ENCODE measurements at places on chromosomes 3 and 15. TPM values are rescaled to one million over a fixed set of nuclear protein-coding genes. Genes with fewer than 3 reads are reported as not detected.

DNA sequence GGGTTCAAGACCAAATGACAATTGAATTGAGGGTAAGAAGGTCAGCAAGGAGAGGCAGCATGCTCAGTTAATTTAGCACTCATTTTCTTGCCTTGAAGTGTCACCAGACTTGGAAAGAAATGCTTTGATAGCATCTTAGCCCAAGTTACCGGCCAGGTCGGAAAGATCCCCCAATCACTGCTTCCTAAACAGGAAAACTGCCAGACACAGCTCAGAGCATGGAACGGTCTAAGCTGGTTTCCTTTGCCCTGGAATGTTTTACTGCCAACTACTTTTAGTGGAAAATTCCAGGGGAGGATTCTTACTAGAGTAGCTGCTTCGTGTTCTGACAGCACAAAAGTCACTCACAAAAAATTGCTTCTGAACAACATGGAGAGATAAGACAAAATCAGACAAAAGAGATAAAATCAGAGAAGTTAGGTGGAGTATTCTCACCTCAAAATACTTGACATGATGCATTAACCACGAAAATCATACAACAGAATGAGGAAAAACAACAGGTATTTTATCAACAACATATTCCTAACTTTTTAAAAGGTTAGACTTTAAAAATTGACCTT is 65.5 kb downstream of the CCR4 start:
- no peaks in the 10 kb centered on the region for H3K27me3 ChIP-seq
- H3K4me1 ChIP-seq: no peaks in the 10 kb centered on the region
- no peak overlapping the region for H3K4me3 ChIP-seq
- H3K36me3 ChIP-seq: peaks cover 31% of the 10 kb centered on the region
- DNase-seq: no peak

SMCO1 gene
- total RNA-seq: not detected

- H3K36me3 ChIP-seq: no peaks in the 10 kb centered on the region
- no peak overlapping the region for H3K27ac ChIP-seq
- H3K4me3 ChIP-seq: no peak overlapping the region
- no peak for DNase-seq
- no peaks in the 10 kb centered on the region for H3K4me1 ChIP-seq
Observed at GRCh38 chr3:139460529-139460928, 15.8 kb downstream of the RBP2 start.

DNA sequence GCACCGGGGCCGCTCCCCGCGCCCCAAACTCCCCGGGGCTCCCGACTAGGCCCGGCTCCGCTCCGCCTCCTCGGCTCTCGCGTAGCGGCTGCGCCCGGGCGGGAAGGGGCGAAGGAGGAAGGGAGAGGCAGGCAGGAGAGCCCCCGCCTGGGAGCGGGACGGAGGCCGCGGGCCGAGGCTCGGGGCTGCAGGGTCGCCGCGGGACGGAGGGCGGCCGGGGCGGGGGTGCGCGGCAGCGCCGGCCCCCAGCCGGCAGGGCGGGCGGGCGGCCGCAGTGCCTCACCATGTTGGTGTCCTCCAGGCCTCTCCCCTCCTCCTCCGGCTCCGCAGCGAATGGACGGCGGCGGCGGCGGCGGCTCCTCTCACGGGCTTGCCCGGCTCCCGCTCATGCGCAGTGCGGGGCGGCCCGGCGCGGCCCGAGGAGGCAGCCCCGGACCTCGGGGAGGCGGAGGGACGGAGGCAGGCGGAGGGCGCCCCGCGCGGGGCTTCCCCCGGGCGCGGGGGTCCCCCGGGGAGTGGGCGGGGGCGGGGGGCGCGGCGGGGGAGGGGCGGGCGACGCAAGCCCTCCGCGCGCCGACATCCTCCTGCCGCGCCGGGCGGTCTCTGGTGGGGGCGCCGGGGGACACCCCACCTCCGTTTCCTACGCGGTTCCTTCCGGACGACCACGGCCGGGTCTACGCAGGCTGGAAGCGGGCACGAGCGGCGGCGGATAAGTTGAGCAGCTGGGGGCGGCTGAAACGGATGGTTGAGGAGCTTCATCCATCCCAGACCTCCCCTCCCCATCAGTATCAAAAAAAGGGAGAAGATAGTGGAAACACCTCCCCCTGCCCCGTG is at the start of gene DCUN1D1:
TSS of gene DCUN1D1 (minus strand) at position 335 of the 834 bp plus-strand sequence. CDS start at position 286, 49 bp downstream.
- no peaks in the 10 kb centered on the region for H3K27me3 ChIP-seq
- DNase-seq: peak; percentile 95
- peaks cover 13% of the 10 kb centered on the region for H3K4me1 ChIP-seq
- peak within 1 kb of the TSS; percentile 4 for H3K27ac ChIP-seq
- peak within 1 kb of the TSS; percentile 93 for H3K4me3 ChIP-seq

CAND2 gene
- 0.43 TPM for total RNA-seq

DNA sequence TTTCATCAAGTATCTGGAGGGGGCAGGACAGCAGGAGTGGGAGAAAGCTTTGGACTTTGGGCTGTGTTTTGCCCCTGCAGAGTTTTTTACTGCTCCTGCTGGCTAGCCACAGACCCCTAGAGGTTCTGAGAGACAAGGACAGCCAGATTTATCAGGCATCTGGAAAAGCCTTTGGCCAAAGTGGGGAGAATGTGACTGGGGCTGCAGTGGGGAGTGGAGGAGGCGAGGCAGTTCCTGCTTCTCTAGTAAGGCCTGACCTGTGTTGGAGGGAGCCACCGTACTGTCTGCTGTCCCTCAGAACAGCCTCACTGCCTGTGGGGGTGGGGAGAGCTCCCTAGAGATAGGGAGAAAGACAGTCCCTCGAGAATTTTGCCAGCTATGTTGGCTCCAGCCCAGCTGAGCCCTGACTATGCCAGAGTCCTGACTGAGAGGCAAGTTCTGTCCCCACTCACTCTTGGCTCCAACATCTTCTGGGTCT is 2.2 kb downstream of the ALPK3 start:
- H3K27ac ChIP-seq: no peak overlapping the region
- no peaks in the 10 kb centered on the region for H3K36me3 ChIP-seq
- H3K27me3 ChIP-seq: no peaks in the 10 kb centered on the region
- H3K4me1 ChIP-seq: no peaks in the 10 kb centered on the region
- H3K4me3 ChIP-seq: no peak overlapping the region

DNA sequence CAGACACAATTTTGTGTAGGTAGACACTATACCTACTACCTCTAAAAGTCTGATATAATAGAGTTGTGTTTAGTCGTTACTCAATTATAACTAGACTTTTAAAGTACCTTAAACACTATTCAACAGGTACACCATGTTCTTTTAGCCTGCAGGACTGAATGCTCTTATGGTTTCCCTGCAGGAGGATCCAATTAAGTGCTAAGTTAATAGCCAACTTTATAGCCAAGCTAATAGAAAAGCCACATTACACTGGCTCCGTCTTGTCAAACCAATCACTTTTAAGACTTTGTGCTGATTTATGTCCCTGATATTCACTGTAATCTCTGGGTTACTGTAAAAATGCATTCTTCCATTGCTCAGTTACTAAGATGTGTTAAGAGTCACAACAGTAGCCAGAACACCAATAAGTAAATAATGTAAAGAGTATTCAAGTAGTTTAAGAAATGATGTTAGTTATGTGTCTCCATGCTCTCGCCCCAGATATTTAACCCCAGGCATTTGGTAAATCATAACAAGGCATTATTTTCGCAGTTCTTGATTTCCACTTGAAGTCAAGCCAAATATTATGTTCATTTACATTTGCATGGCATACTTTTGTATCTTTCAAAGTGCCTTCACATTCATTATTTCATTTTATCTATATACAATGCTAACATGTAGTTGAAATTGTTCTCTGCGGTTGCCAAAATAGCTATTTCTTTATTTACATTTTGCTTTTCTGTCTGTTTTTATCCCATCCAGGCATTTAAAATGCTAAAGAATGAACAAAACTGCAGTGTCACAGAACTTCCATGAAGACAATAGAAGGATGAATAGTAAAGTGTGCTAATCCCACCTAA is 42.7 kb upstream of the AP4E1 start:
- H3K4me3 ChIP-seq: no peak overlapping the region
- H3K36me3 ChIP-seq: no peaks in the 10 kb centered on the region
- no peaks in the 10 kb centered on the region for H3K4me1 ChIP-seq
- H3K27ac ChIP-seq: no peak overlapping the region
- DNase-seq: no peak

ZNF385D gene
- total RNA-seq: 0.97 TPM

SKIL gene
- total RNA-seq: 39.1 TPM

- no peak for DNase-seq
- 0 out of 2 replicates have a peak, but pooled peaks cover 8% of the 10 kb centered on the region for H3K4me1 ChIP-seq
- H3K4me3 ChIP-seq: 0 out of 2 replicates have a peak overlapping the region, but pooled peaks have one; percentile 66
- H3K27me3 ChIP-seq: no peaks in the 10 kb centered on the region
Observed at GRCh38 chr3:133928136-133928893, 32.6 kb upstream of the RAB6B start.

DNA sequence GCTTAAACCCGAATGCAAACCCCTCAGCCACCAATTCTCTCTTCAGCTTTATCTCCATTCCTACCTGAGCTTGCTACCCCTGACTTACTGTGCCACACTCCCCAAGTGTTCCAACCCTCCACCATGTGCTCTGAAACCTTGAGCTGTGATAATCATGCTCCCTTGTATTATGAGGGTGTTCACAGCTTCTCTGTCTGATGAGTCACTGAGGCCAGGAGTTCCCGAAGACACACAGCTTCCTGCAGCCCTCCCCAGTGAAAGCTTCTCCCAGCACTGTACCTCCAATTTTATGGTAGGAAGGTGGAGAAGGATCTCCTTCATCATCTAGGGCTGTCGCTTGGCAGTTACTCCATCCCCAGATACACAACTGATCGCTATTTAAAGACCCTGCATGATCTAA is 24.9 kb downstream of the STAC start:
- peaks cover 8% of the 10 kb centered on the region for H3K4me1 ChIP-seq
- no peak overlapping the region for H3K4me3 ChIP-seq
- no peak overlapping the region for H3K27ac ChIP-seq
- DNase-seq: peak; percentile 21

RLBP1 gene
- total RNA-seq: not detected

DNA sequence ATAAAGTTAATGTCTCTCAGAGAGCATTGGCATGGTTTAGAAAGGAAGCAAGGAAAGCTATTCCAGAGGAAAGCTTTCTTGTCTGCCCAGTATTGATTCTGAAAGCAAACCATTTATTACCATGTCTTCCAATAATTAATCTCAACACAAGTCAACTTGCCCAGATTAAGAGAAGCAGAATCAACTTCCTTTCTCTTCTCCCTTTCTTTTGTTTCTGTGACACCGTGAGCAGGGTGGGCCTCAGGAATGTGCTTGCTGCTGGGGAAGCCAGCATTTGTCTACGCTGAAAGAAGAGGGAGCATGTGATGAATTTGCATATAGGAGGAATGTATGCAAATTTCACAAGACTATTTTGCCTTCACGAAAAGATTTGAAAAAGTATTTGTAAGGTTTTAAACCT is 368.6 kb upstream of the ROPN1 start:
- peaks cover 13% of the 10 kb centered on the region for H3K27me3 ChIP-seq
- H3K27ac ChIP-seq: no peak overlapping the region
- H3K4me1 ChIP-seq: peaks cover 4% of the 10 kb centered on the region
- no peak overlapping the region for H3K4me3 ChIP-seq
- no peaks in the 10 kb centered on the region for H3K36me3 ChIP-seq

GRCh38 chr3:45188719-45189659 is 37.1 kb downstream of the TMEM158 start:
- no peaks in the 10 kb centered on the region for H3K4me1 ChIP-seq
- no peaks in the 10 kb centered on the region for H3K27me3 ChIP-seq
- H3K4me3 ChIP-seq: no peak overlapping the region
- no peak overlapping the region for H3K27ac ChIP-seq
- no peaks in the 10 kb centered on the region for H3K36me3 ChIP-seq

GPR149 gene
- total RNA-seq: not detected

FETUB gene
- not detected for total RNA-seq

ITIH4 gene
- not detected for total RNA-seq

DNA sequence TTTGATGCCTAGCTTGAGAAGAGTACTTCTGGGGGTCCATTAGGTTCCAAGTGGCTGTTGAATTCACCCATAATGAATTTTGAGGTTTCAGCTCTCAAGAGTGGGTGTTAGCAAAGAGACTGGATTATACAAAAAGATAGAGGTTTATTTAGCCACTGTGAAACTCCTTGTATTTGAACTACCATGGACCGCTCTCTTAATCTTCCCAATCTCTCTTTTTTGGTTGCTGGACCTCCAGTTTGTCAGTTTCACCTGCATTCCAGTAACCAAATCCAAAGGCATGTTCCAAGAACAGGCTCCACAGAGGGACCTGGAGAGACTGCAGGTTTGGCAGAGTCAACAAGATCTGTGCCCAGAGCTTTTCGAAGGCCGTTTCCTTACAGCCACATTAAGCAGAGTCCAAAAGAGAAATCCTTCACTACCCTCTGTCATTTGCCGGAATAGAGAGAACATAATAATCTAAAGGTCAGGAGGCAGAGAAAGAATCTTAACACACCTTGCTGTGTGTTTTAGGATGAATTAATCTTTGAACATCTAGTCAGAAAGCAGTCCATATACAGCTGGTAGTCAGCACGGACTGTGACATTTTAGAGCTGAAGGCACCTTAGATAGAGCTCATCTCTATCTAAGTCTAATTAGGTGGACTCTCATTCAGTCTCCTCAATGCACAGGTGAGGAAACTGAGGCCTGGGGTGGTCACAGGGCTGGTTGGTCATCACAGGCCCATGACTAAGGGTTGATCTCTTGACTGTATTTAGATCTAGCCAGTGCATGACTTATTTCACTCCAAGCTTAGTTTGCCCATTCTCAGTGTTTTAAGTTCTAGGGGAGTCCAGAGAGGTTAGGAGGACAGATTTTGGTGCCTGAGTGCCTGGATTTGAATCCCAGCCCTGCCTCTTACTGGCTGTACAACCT is 1.3 kb downstream of the ABHD2 start:
- H3K27ac ChIP-seq: 0 out of 2 replicates have a peak overlapping the region, but pooled peaks have one; percentile 60
- peak overlapping the region; percentile 86 for H3K4me3 ChIP-seq
- no peaks in the 10 kb centered on the region for H3K36me3 ChIP-seq
- no peak for DNase-seq

ANKRD28 gene
- 55.6 TPM for total RNA-seq

- peaks cover 4% of the 10 kb centered on the region for H3K4me1 ChIP-seq
- H3K4me3 ChIP-seq: no peak overlapping the region
- no peaks in the 10 kb centered on the region for H3K36me3 ChIP-seq
- peak; percentile 19 for DNase-seq
- no peaks in the 10 kb centered on the region for H3K27me3 ChIP-seq
Observed at GRCh38 chr3:146177519-146177918, 16.5 kb upstream of the PLOD2 start.

DNA sequence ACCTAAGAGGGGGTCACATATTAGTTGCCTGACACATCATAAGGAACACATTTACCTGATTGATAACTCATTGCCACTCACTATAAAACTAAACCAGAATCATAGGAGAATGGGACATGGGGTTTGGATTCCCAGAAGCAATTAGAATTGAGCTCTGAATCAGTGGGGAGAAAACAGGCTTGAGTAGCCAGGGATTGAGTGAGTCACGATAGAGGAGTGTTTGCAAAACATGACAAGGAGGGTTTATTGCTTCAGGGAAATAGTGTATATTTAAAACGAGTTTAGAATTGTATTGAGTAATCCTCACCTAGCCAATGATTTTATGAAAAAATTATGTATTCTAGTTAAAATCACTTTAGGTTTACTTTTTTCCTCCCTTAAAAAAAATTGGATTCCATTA is 101.1 kb upstream of the THRB start:
- H3K4me3 ChIP-seq: no peak overlapping the region
- H3K27me3 ChIP-seq: no peaks in the 10 kb centered on the region
- peak; percentile 86 for DNase-seq
- peaks cover 59% of the 10 kb centered on the region for H3K4me1 ChIP-seq
- H3K27ac ChIP-seq: peak overlapping the region; percentile 42
